Aortic smooth muscle cell (primary cell): ENCODE measurements at places on chromosomes 4 and X. TPM values are rescaled to one million over a fixed set of nuclear protein-coding genes. Genes with fewer than 3 reads are reported as not detected.

Gene DLG3
- 37.7 and 47.4 TPM in 2 replicates for total RNA-seq

Gene PLP1
- 0.12 TPM in 1 of 2 replicates, not detected in the other for total RNA-seq

Gene CXorf49B
- total RNA-seq: not detected in 2 replicates

Gene EDA2R
- total RNA-seq: 8.3 and 9.0 TPM in 2 replicates

Gene PAGE1
- not detected in 2 replicates for total RNA-seq
